ENCODE measurements at places on chromosomes 16 and 17. TPM values are rescaled to one million over a fixed set of nuclear protein-coding genes. Genes with fewer than 3 reads are reported as not detected.

The CAMKK1 gene
- 4.0 TPM for polyA plus RNA-seq

The SCIMP gene
- polyA plus RNA-seq = 0.11 TPM

The KCNJ16 gene
- not detected for polyA plus RNA-seq

DNA sequence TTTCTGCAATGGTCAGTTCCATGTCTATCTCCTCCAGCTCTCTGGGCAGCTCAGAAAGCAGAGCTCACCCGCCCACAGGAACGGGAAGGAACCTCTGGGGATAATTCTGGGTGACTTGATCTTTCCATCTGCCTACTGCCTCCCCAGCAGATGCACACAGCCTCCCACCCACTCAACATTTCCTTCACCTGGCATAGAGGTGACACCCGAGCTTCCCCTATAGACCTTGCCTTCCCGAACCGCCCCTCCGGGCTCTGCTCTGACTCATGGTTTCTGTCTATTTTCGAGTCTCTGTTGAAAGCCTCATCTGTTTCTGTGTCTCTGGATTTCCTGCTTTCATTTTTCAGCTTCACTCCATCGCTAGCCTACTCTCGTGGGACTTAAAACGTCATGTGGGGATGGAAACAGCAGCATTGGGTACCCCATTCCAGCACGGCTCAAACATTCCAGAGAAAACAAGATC is 11.4 kb downstream of the GGA3 start:
- peaks cover 10% of the 10 kb centered on the region for H3K4me1 ChIP-seq
- no peaks in the 10 kb centered on the region for H3K27me3 ChIP-seq
- DNase-seq = peak; percentile 61
- 0 out of 2 replicates have a peak overlapping the region, but pooled peaks have one; percentile 4 for H3K4me3 ChIP-seq
- no peaks in the 10 kb centered on the region for H3K36me3 ChIP-seq

- no peak for DNase-seq
- H3K4me3 ChIP-seq = no peak overlapping the region
- peaks cover 14% of the 10 kb centered on the region for H3K4me1 ChIP-seq
- peaks cover 4% of the 10 kb centered on the region for H3K36me3 ChIP-seq
These were observed 84.3 kb downstream of the ARHGAP23 start for GRCh38 chr17:38512473-38513058.

DNA sequence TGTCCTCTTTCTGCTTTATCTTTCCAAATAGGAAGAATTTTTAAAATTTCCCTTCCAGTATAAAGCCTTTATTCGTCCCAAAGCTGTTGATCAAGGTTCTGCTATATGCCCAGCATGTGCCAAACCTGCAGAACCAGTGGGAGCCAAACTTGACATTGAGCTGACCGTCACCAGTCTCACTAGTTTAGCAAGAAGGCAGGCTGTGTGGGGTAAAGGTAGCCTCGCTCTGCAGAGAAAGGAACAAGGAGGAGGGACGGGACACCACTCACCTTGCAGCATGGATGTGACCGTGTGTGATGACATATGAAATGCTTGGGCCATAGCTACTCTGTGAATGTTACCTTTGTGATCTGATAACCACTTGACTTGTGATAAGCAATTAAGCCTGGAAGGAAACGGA is 392.2 kb downstream of the CPPED1 start:
- H3K36me3 ChIP-seq = no peaks in the 10 kb centered on the region
- H3K27ac ChIP-seq = no peak overlapping the region
- peaks cover 8% of the 10 kb centered on the region for H3K4me1 ChIP-seq
- H3K4me3 ChIP-seq = no peak overlapping the region

DNA sequence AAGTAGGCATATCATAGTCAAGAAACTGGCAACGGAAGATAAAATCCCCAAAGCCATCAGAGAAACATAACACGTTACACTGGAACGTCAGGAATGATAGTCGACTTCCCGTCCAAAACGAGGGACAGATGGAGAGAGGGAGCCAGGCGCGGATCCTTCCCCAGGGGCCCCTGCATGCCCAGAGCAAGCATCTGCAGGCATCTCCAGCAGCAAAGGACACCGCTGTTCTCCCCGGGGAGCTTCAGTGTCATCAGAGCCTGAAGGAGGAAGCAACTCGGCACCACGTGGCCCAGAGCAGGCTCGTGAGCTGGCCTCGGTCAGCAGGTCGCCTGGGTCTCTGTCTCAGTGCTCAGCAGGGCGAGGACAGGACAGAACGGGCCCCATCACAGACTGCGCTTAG is 50.1 kb downstream of the LMF1 start:
- H3K27me3 ChIP-seq = no peaks in the 10 kb centered on the region
- H3K4me1 ChIP-seq = peaks cover 15% of the 10 kb centered on the region
- H3K27ac ChIP-seq = peak overlapping the region; percentile 71
- H3K4me3 ChIP-seq = no peak overlapping the region
- peak; percentile 63 for DNase-seq

DNA sequence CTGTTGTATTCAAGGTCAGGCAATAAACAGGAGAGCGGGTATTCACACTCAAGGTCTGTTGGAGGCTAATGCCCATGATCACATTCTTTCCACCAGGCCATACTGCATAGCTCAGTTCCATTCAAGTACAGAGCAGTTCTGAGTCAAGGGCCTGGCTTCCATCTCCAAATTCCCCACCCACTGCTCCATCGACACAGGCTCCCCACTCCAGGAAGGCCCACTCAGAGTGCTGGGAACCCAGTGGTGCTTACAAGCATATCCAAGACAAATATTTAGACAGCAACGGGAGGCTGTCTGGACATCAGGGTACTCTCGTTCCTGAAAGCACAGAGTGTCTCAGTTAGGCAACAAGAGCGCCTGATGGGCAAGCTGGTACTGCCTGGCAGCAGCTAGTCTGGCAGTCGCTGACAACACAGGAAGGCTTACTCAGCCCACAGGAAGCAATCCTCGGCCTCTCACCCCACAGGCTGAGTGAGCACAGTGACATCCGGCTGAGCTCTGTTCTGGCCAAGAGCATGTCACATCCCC is 40.9 kb downstream of the RFFL start:
- H3K27me3 ChIP-seq = no peaks in the 10 kb centered on the region
- no peak overlapping the region for H3K4me3 ChIP-seq
- H3K27ac ChIP-seq = peak overlapping the region; percentile 88
- peaks cover 13% of the 10 kb centered on the region for H3K4me1 ChIP-seq
- peak; percentile 93 for DNase-seq

DNA sequence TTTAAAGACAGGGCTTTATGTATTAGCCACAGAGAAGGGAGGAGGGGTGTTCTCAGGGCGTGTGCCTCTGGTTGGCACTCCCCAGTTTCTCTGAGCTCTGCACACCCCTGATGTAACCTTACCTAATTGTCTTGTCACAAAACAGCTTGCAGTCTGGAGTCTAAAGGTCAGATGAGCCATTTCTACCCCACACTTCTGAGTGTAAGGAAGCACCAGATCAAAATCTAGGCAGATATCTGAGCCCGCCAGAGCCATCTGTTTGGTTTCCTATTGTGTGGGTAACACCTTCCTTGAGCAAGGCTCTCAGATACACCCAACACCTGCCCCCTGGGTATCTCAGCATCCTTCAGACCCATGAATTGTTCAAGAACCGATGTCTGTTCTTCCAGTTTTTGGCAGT is 15.5 kb downstream of the CDH1 start:
- DNase-seq = no peak
- H3K36me3 ChIP-seq = no peaks in the 10 kb centered on the region
- no peak overlapping the region for H3K4me3 ChIP-seq
- no peak overlapping the region for H3K27ac ChIP-seq
- peaks cover 45% of the 10 kb centered on the region for H3K27me3 ChIP-seq

DNA sequence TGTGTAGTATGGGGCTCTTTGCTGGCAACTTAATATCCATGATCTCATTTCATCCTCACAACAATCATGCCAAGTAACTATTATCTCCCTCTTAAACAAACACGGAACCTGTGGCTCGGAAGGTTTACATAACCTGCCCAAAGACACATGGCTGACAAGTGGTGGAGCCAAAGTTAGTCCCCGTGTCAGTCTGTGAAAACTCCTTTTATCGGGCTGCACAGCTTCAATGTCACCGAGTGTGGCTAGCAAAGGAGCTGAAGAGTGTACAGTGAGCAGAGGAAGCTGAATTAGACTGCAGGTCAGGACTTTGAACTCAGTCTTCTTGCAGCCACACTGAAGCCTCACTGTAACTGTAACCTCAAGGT is 80.3 kb downstream of the PARN start:
- no peaks in the 10 kb centered on the region for H3K4me1 ChIP-seq
- no peak overlapping the region for H3K27ac ChIP-seq
- no peak for DNase-seq
- no peak overlapping the region for H3K4me3 ChIP-seq

Measured in GM23248 (cell line).